ENCODE measurements at places on chromosomes 3 and 15. TPM values are rescaled to one million over a fixed set of nuclear protein-coding genes. Genes with fewer than 3 reads are reported as not detected.

DNA sequence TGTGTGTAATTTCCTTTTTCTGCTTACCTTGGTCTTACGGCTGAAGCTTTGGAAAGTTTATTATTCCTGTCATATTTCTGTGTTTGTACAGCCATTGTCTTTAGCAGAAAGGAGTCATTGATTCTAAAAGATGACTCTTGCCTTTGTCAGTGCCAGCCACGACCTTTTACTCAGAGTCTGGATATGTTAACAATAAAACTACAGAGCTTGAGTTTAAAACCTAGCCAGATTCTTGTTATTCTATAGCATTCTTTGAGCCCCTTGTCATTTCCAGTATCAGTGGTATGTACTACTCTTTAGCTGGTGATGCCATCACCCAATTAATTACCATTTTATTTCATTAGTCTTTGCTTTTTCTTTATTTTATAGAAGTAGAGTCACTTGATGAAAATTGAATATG, 142.4 kb downstream of the TCF12 start:
- no peak for DNase-seq

- no peak for DNase-seq
These were observed 38.6 kb downstream of the MYO1E start for GRCh38 chr15:59334076-59334415.

DNA sequence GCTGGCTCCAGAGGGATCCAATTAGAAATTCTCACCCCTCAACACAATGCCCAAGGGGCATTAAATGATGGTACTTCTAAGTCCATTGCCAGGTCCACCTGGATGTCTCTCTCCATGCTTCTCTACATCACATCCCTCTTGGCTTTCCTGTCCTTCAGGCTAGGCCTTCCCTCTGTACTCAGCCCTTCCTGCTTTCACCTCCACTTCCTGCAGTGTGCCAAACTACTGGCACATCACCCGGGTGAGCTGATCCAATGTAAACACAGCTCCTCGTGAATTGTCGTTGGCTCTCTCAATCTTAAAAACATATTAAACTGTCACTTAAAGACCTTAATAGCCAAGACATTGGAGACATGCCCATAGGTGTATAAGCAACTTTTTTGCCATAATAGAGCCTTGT, 4.0 kb downstream of the LMCD1 start:
- no peak for DNase-seq

- DNase-seq: peak; percentile 34
These were observed 2.4 kb downstream of the TSC22D2 start for GRCh38 chr3:150410311-150411105.

- no peak for DNase-seq
These were observed 500.1 kb downstream of the MFSD1 start for GRCh38 chr3:159301961-159302360.

DNA sequence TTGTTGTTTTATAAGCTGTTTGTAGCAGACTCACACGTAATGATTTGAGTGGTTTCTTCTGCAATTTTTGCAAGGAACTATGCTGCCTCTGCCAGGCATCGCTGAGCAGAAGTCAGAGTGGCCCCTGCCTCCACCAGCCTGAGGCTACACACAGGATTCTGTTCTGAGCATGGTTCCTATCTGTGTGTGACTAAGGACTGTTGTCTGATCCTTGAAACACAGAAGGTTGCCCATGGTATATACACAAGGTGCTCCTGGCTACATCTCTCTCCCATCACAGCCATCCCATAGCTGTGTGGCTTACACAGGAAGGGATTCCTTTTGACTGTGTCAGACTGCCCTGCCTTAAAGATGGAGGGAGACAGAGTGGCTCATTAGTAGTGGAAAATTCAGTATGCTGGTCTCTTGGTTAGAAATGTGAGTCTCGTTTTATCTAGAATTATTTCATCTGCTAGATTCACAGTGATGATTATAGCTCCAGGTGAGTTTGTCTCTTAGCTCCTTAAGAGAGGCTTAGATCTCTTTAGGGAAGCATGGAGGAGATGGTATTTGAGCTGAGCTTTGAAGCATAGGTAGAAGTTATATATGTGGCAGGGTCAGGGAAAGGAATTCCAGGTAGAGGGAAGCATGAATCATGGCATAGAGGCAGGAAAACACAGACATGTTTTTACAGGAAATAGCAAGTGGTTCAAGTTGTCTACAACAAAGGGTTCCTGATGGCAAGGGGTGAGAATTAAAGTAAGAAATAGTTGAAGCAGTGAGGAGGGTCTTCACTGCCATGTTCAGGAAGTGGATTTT, 37.5 kb downstream of the SNAPC5 start:
- DNase-seq: no peak

DNA sequence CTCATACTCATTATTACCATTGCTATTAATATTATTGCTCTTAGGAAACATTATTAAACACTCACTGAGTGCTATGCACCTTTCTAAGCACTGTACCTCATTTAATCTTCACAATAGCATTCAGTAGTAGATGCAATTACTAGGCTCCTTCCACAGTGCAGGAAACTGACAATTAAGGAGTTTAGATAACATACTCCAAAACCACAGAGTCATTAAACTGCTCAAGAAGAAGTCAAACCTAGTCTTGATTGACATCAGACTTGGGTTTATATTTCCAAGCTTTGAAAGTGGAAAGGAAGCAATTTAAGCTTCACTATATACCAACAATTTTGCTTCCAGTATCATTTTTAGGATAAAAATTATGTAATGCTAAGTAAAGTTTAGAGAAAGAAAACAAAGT, 490.1 kb upstream of the ARRDC4 start:
- no peak for DNase-seq

GRCh38 chr15:66429117-66429516, 42.4 kb downstream of the MAP2K1 start:
- DNase-seq: no peak

DNA sequence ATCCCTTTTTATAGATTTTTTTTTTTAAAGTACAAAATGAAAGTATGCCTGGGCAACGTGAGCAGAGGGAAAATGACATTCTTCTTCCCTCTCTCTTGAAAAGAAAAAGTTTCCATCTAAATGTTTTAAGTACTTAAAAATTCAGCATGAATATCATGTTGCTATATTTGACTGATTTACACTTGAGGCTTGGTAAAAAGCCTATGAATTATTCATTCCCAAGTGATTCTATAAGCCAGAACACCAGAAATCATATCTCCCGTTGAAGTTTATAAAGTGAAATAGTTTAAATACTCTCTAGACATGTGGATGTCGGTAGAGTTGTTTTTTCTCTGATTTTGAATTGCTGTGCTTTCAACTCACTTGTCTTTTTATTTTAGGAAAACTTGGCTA, 276.2 kb upstream of the RARB start:
- no peak for DNase-seq

Gene EFCAB12
- 0.11 TPM for total RNA-seq

Gene DZIP1L
- total RNA-seq: 10.4 TPM

Gene NRG4
- total RNA-seq: not detected

Gene ZNF80
- total RNA-seq: not detected

Data from H9 (cell line).